ENCODE measurements at places on chromosomes 16 and 17.

DNA sequence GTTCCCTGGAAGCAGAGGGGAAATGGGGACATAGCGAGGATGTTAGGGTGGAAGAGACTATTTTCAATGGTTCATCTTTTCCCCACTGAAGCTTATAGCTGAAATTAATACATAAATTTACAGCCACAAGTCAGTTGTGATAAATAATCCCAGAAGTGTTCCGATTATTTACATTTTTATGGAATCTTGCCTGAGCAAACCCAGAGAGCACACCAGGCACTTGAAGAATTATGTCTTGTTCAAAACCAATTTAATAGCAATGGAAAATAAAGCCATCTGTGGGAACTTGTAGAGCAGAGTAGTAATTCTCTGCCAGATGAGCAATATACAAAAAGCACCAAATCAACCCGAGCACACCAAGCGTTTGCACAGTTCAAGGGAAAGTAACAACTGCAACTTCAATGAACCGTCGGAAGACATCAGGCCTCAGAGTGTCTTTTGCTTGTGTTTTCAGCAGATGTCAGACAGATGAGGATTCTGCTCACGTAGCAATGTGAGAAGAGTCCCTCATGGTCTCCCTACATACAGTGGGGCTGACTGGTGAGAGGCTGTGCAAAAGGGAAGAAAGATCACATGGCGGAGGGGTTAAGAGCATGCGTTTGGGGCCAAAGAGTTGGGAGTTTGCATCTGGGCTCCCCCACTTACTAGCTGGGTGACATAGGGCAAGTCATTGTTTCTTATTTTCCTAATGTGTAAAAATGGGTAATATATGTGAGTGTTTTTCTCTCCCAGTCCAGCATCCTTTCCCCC, 148.7 kb upstream of the HS3ST2 start:
- DNase-seq: no peak

- DNase-seq: no peak
Measured at GRCh38 chr17:4233668-4234258, 30.0 kb downstream of the ANKFY1 start.

DNA sequence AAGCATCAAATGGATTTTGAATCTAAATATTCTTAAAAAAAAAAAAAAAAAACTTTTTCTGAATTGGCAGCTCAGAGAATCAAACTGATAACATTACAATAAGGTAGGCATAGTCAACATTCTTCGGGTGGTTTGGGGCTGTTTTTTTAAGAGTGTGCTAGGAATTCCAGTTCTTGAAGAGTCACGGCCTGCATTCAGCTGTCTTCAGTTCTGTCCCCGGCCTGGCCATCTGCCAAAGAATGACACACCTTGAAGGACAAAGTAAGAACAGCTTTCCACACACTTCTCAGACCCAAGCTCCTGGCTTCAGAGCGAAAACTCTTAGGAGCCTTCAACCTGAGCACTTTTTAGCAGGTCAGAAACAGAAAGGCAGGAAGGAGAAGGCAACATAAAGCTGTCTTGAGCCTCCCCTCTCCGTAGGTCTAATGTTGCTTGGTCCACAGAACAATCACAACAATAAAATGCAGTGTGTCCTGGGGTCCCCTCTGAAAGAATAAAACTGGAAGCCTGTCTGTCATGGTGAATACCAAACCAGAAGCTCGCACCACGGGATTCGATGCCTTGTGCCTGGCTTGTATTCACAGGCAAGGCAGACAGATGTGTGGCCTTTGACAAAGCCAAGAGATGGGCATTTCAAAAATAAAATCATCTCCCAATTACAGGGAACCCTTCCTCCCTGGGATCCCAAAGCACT, 524.4 kb upstream of the ZFHX3 start:
- peak; percentile 85 for DNase-seq

- DNase-seq: no peak
Measured at GRCh38 chr17:31476525-31477416, 85.3 kb downstream of the RAB11FIP4 start.

GRCh38 chr17:18059283-18059682, 20.1 kb downstream of the GID4 start:
- DNase-seq: no peak

DNA sequence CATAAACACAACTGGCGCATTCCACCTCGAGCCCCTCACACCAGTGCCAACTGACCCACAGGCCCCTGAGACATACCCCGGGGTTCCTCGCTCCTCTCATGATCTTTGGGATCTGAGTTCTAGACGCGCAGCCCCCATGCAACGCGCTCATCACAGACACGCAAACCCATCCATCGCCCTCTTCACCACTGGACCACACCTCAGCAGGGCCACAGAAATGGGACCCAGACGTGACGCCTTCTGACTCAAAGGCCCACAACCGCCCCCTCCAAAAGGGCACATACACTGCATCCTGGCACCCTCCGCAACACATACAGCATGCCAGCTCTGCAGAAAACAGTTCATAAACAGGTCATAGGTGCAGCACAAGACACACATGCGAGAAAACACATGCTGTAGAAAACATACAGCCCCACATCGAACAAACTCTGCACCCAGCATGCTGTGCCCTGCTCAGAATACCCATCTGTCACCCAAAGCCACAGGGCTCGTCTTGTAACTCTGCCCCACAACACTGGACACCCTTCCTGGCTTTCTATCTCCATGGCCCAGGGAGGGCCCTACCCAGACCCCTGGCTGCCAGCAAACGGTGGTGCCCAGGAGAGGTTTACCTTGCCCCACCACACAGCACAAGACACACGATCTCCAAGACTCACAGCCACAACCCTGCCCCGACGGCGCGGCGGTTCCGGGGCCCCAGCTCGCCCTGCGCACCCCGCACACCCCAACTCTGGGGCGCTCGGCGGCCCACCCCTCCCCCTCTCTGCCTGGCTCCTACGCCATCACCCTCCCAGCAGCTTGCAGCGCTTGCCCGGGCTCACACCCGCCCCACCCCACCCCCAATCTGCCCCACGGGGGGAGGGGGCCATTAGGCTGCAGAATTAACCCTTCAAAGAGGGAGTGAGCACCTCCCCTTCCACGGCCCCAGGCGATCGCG, 887 bp downstream of the ZBTB4 start:
- peak; percentile 38 for DNase-seq

GRCh38 chr17:40025991-40026815, 11.0 kb downstream of the CSF3 start:
- DNase-seq: no peak

DNA sequence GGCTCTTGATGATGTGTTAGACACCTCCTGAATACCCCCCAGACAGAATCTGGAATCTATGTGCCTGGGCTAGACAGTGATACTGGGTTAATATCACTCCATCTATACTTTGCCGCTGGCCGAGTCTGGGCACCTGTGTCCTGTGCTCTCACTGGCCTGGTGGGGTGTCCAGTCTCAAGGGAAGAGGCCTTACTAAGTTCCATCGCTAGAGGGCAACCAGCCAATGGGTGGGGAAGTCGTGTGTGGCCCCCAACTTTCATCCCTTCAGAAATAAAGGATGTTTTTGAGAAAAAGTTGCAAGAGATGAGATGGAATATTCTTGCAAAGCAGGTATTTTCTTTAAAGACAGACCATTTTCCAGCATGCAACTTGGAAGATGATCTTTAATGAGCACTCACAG, 1.6 kb upstream of the GLP2R start:
- DNase-seq: no peak

DNA sequence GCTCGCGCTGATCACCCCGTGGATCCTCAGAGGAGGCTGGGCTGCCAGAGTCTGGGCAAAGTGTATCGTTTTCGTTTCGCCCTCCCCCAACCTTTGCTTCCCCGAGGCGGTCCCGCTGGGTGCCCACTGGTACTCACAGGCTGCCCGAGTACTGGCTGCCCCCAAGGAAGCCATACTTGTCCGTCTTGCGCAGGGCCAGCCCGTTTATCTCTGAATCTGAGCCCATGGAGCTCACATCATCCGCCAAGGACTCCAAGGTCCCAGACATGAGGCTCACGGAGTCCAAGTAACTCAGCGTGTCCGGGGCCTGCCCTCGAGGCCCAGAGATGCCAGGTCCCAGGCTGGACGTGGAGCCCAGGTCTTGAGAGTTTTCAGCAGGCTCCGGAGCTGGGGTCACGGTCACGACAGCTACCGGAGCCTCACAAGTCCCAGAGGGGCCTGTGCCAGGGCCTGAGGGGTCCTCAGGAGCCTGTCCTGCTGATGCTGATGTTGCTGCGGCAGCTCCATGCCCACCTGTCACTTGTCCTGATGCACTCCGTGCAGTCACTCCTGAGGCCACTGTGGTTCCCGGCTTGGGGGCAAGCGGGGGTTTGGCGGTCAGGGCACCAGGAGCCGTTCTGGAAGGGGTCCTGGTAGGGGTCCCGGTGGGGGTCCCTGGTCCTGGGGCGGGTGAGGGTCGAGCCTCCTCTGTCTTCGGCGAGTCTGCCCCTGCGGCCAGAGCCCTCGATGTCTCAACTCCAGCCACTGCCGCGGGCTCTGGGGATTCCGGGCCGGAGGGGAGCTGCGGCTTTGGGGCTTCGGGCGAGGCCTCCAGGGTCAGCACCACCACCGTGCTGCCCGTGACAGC, 980 bp downstream of the TBC1D10B start:
- DNase-seq: no peak

DNA sequence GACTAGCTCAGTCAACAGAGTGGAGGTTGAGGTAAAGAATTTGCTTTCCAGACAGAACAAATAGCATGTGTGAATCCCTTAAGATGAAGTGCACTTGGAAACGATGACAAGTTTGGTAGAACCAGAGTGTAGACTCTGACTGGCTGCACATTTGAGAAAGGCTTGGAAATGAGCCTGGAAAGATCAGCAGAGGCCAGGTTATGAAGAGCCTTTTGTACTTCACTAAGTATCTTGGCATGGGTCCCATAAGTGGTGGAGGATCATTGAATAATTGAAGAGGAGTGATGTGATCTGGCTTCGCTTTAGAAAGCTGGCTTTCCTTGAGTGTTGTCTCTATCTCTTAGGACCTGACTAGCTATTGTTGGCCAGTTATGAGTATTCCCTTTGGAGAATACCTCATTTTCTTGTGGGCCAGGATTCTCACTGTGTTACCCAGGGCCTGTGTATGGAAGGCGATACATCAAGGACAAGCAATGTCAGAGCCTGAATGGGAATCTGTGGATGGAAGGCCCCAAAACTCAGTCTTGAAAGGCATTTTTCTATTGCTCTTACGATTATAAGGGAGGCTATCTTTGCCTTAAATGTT, 329.8 kb downstream of the UTP18 start:
- DNase-seq: no peak
